CD4-positive, alpha-beta memory T cell (primary cell): ENCODE measurements at places on chromosomes 6 and 20. TPM values are rescaled to one million over a fixed set of nuclear protein-coding genes. Genes with fewer than 3 reads are reported as not detected.

GRCh38 chr20:50336661-50337060, 146.0 kb downstream of the CEBPB start:
- H3K4me3 ChIP-seq, result no peak overlapping the region
- H3K36me3 ChIP-seq, result no peaks in the 10 kb centered on the region
- H3K27me3 ChIP-seq, result no peaks in the 10 kb centered on the region
- H3K4me1 ChIP-seq, result peaks cover 32% of the 10 kb centered on the region
- DNase-seq, result no peak

GRCh38 chr6:170018936-170019817, 267.8 kb downstream of the ERMARD start:
- H3K27me3 ChIP-seq, result no peaks in the 10 kb centered on the region
- no peak overlapping the region for H3K27ac ChIP-seq
- H3K4me3 ChIP-seq, result no peak overlapping the region
- DNase-seq, result no peak
- H3K36me3 ChIP-seq, result no peaks in the 10 kb centered on the region
- no peaks in the 10 kb centered on the region for H3K4me1 ChIP-seq

- H3K27me3 ChIP-seq, result no peaks in the 10 kb centered on the region
- DNase-seq, result no peak
- no peaks in the 10 kb centered on the region for H3K36me3 ChIP-seq
- H3K4me3 ChIP-seq, result no peak overlapping the region
Observed at GRCh38 chr6:140459209-140459608, 1084.8 kb upstream of the CITED2 start.

DNA sequence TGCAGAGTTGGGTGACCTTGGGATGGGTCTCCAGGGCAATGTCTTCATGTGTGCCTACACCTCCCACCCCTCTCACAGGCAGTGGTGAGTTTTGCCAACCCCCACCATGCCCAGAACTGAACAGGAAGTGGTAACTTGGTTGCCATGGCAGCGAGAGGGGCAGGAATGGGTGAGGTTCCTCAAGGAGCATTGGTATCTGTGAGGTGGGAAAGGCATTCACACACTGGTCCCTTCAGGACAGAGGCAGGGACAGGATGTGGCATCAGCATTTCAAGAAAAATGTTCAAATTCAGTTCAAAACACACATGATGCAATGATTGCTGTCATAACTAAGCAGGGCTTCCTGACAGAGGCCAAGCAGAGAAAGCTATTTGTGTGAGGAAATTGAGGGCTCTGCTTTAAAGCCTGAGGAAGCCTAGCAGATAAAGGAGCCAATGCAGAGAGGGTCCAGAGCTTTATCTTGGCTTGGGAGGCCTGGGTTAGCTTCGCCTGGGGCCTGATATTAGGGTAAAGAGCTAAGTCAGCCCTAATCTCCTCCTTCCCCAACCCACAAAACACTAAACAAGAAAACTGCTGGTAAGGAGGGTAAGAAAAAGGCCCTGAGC, 551 bp downstream of the TREML2 start:
- H3K4me1 ChIP-seq, result peaks cover 61% of the 10 kb centered on the region
- peak overlapping the region; percentile 37 for H3K4me3 ChIP-seq
- peak; percentile 79 for DNase-seq
- peak overlapping the region; percentile 78 for H3K27ac ChIP-seq

DNA sequence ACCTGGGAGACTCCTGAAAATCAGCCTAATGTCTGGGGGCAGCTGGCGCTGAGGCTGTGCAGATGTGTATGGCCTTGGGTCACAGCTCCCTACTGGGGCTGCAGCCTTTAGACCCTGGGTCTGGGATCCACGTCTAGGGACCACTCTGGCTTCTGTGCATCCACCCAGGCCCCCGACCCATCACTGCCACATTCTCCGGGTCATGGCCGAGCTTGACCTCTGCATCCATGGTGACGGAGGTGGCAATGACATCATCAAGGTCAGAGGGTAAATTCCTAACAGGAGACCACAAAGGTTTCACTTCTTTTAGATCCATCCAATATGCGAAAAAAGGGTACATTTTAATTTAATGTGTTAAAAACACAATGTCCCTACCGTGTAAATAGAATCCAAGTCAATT, 14.5 kb upstream of the PCMTD2 start:
- no peaks in the 10 kb centered on the region for H3K36me3 ChIP-seq
- no peaks in the 10 kb centered on the region for H3K27me3 ChIP-seq
- DNase-seq, result no peak
- no peak overlapping the region for H3K27ac ChIP-seq
- peaks cover 9% of the 10 kb centered on the region for H3K4me1 ChIP-seq

- H3K27ac ChIP-seq, result no peak overlapping the region
- no peaks in the 10 kb centered on the region for H3K36me3 ChIP-seq
- peaks cover 44% of the 10 kb centered on the region for H3K4me1 ChIP-seq
- DNase-seq, result no peak
- H3K4me3 ChIP-seq, result no peak overlapping the region
Observed at GRCh38 chr6:111982681-111983080, 71.2 kb upstream of the CCN6 start.

DNA sequence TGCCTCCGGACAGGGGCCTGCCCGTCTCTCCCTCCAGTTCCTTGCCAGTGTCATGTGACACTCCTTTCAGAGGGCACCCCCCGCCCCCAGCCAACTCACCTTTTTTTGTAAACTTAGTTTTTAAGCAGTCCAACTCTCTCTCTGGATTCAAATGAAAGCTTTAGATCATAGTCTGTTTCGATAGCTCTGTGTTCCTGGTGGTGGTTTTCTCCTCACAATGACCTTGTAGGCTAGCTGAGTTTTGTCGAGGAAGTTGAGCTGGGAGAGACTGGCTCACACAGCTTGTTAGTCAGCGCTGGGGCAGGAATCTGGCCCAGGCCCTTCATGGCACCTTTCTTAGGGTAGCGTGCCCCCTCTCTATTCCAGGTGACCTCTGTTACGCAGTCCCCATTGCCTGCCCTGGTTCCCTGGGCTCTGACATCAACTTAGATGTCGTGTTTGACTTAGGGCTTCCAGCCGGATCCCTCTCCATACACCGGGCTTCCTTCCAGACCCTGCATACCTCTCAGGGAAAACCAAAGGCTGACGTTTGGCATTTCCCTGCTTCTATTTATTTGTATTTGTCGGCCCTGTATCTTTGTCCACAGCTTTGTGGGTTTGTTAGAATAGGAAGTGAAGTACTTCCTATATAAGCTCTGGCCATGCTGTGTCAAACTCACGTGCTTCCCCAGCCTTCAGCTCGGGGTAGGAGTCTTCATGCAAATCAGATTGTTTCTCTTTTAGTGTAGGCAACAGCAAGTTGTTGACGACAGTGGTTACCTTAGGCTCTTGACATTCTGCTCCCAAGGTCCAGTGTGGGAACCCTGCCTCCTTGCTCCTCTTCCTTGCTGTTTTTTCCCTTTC, 12.7 kb downstream of the IGF2R start:
- H3K36me3 ChIP-seq, result no peaks in the 10 kb centered on the region
- peaks cover 97% of the 10 kb centered on the region for H3K4me1 ChIP-seq
- H3K4me3 ChIP-seq, result no peak overlapping the region
- no peaks in the 10 kb centered on the region for H3K27me3 ChIP-seq
- peak overlapping the region; percentile 55 for H3K27ac ChIP-seq

DNA sequence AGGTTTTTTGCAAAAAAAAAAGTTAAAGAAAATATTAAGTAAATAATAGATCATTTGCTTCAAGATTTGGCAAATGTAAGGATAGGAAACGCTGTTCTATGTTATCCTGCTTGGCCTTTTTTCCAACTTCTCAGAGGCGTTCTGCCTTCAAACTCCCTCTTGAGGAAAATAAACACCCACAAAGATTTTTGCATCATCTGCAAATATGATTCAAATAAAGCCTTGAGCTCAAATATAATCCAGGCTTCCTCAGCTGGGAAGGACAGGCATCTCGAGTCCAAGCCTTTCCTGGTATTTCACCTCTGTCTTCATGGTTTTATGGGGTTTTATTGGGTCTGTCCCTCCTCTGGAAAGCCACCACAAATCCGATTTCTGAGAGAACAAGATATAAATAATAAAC, 67.7 kb upstream of the PTPN1 start:
- no peak overlapping the region for H3K27ac ChIP-seq
- H3K27me3 ChIP-seq, result no peaks in the 10 kb centered on the region
- no peaks in the 10 kb centered on the region for H3K4me1 ChIP-seq

- H3K27ac ChIP-seq, result no peak overlapping the region
- no peaks in the 10 kb centered on the region for H3K4me1 ChIP-seq
- no peak overlapping the region for H3K4me3 ChIP-seq
- DNase-seq, result no peak
- no peaks in the 10 kb centered on the region for H3K27me3 ChIP-seq
Observed at GRCh38 chr6:46315589-46315988, 144.8 kb upstream of the ENPP5 start.

GRCh38 chr20:54195483-54196472, 12.1 kb upstream of the PFDN4 start:
- no peak overlapping the region for H3K27ac ChIP-seq
- H3K36me3 ChIP-seq, result no peaks in the 10 kb centered on the region
- no peak for DNase-seq
- no peak overlapping the region for H3K4me3 ChIP-seq
- H3K4me1 ChIP-seq, result no peaks in the 10 kb centered on the region
- no peaks in the 10 kb centered on the region for H3K27me3 ChIP-seq

DNA sequence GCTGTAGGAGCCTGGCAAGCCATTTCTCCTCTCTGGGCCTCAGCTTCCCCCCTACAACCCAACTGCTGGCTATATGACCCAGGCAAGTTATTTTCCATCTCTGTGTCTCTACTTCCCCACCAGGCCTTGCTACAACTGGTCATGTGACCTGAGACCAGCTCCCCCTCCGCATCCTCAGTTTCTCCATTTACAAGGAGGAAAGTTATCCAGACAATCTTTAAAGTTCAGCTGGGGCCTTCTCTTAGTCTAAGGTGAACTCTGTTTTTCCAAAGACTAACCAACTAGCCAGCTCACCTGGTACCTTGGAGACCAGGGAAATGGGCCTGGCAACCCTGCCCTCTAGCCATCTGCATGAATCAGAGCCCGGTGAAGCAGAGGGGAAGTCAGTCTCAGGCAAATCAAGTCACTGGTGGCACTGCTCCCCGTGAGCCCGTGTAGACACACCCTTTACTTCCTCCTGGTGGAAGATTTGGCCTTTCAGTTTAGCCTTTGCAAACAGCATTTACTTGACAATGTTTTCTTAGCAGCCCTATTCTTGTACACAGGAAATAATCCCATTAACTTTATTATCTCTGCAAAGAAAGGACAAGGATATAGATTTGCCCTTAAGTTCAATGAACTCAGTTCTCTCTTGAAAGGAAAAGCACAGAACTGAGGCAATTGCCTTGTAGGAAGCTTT, 157.7 kb downstream of the VEGFA start:
- H3K27ac ChIP-seq, result no peak overlapping the region
- H3K4me3 ChIP-seq, result no peak overlapping the region
- no peak for DNase-seq
- H3K36me3 ChIP-seq, result no peaks in the 10 kb centered on the region
- H3K27me3 ChIP-seq, result no peaks in the 10 kb centered on the region

DNA sequence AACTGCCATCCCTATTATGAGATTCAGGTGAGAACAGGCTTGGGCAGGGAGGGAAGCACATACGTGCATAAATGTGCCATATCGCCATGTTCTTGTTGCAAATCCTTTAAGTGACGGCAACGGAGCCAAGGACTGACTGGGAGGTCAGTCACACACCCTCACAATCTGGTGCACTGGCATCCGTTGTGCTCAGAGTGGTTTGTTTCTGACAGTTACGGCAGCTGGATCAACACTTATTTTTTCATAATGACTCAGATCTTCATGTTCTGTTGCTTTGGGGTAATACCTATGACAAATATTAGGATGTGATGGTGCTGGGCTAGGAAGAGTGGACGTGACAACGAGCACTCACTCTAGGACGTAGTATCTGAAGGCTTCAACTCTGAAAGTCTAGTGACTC, 56.2 kb upstream of the PREP start:
- no peaks in the 10 kb centered on the region for H3K27me3 ChIP-seq
- no peak for DNase-seq
- H3K27ac ChIP-seq, result peak overlapping the region; percentile 23
- peaks cover 21% of the 10 kb centered on the region for H3K4me1 ChIP-seq
- no peak overlapping the region for H3K4me3 ChIP-seq
- H3K36me3 ChIP-seq, result no peaks in the 10 kb centered on the region

DNA sequence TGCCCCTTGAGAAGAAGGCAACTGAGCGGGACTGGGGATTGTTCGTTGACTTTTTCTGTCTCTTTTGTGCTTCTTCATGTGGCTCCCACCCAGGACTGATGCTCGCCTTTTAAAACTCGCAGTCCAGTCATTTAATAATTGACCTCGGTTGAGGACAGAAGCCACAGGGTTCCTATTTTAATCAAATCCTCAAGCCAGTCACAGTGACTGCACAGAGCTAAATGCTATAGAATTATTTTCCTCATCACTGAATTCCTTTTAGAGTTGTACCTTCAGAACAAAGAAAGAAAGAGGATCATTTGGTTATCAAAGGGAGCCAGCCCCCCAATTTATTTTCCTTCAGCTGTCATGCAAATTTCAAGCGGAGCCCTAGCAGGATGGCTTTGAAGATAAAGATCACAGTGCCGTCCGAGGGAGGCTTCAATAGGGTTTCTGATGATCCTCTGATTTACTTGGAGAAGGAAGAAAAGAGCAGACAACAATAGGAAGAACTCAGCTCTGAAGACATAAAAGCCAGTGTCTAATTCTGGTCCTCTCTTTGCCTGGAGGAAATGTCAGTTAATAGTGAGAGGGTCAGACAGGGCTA, 186.6 kb downstream of the DOK5 start:
- no peak overlapping the region for H3K4me3 ChIP-seq
- DNase-seq, result no peak
- H3K4me1 ChIP-seq, result no peaks in the 10 kb centered on the region
- no peak overlapping the region for H3K27ac ChIP-seq

DNA sequence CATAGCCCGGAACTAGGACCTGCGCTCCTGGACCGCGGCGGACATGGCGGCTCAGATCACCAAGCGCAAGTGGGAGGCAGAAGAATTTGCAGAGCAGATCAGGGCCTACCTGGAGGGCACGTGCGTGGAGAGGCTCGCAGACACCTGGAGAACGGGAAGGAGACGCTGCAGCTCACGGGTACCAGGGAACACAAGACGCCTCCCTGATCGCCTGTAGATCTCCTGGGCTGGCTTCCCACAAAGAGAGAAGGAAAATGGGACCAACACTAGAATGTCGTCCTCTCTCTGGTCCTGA, 15.1 kb upstream of the HLA-A start:
- no peaks in the 10 kb centered on the region for H3K36me3 ChIP-seq
- peak overlapping the region; percentile 56 for H3K4me3 ChIP-seq
- no peak for DNase-seq

NDUFAF4 gene
- total RNA-seq, result 27.5 TPM

ELOVL2 gene
- total RNA-seq, result not detected

DPPA5 gene
- not detected for total RNA-seq

SLC52A3 gene
- total RNA-seq, result not detected

TSPO2 gene
- not detected for total RNA-seq

BTNL2 gene
- total RNA-seq, result not detected

GGT7 gene
- total RNA-seq, result 37.2 TPM

PIM1 gene
- 125 TPM for total RNA-seq

SPO11 gene
- total RNA-seq, result not detected
